NCI-H146 (cell line): ENCODE measurements at places on chromosomes 16 and 17.

DNA sequence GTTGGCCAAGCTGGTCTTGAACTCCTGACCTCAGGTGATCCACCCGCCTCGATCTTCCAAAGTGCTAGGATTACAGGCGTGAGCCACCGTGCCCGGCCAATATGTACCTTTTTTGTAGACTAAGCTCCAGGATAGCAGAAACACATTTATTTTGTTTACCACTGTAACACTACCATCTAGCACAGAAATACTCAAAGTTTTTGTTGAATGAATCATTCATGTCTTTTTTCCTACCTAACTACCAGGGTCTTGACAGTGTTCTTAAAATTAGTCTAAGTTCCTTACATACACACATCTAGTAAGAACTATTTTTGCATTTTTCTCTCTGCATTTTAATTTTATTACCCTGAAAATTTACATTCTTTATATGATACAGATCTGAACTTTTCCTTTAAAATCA lies 44.4 kb downstream of the AKAP10 start:
- DNase-seq: no peak

DNA sequence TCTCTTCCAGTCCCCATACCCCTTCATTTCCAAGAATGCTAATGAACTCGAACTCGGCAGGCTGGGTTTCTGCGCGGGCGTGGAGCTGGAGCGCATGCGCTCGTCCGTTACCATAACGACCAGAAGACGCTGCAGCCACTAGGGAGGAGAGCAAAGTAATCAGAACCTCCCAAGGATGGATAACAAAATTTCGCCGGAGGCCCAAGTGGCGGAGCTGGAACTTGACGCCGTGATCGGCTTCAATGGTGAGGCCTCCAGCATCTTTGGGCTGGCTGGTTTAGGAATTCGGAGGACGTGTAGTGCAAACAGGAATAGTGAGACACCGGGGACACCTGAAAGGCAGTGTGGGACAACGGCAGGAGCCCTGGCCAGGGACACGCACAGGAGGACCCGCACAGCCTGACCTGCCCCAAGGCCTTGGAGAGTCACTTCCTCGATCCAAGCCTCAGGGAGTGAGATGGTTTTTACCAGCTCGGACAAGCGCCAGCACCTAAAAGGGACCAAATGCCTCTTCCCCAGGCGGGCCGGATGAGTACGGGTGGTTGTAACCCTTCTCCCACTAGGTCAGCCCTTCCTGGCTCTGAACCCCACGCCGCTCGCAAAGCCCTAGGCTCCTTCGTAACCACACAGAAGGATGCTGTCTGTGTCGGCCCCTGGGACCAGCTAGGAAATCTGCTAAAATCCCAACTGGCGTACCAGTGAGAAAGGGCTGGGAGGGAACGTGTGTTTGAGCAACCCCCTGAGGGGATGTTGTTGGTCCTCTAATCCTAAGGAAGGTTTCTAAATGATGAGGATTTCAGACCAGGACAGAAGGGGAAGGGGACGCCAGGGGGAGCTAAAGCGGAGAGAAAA lies at the start of gene CFAP52:
CFAP52 (plus strand) TSS at position 122 of the 852 bp plus-strand sequence; CDS start at position 176, 54 bp downstream.
- peak; percentile 76 for DNase-seq

- DNase-seq: no peak
Measured at GRCh38 chr16:49681217-49681883, 174.6 kb downstream of the ZNF423 start.

GRCh38 chr16:19850131-19850817 lies 34.4 kb downstream of the GPRC5B start:
- no peak for DNase-seq

DNA sequence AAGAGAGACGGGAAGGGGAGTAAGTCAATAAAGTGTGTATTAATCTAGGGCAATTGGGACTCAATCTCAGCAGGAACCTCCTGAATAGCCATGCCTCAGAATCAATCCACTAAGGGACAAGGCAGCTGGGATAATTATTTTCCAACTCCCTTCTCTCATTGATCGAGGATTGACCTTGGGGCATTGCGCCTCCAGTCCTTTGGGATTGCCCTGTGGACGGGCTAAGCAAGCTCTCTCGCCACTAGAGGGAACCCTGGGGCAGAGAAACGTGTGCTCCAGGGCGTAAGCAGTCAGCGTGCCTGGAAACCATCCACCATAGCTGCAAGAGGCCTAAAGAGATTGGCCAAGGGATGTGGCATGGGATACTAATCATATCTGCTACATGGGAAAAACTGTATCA lies 53.9 kb upstream of the ERCC4 start:
- peak; percentile 75 for DNase-seq

- DNase-seq: peak; percentile 66
Measured at GRCh38 chr17:75910699-75911098, 6.0 kb upstream of the MRPL38 start.

- DNase-seq: no peak
Measured at GRCh38 chr17:65730711-65731169, 169.3 kb upstream of the AXIN2 start.

DNA sequence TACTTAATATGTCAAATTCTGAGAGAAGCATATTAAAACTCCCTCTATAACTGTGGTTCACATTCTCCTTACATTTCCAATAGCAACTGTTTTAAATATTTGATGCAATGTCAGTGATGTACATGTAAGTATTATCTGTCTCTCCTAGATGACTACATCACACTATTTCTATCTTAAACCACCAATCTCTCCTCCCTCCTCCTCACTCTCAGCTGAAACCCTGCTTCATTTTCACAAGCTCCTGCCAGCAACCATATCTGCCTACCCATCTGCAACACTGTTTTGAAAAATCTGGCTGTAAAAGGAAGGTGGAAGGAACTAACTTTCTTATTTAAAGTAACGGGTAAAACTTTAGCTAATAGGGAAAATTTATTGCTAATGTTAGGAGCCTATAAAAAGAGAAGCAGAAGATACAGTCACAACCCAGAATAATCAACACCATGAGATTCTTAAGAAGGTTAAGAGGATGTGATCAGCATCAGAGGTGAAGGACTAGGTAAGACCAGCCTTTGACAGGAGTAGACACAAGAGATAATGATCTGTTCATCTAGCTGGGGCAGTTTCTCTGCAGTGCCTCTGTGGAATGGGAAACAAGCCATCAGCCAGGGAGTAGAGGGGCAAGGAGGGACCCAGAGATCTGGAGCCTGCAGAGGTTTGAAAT lies 31.0 kb downstream of the MYH10 start:
- DNase-seq: no peak

GRCh38 chr16:2824626-2825025 lies 5.5 kb upstream of the ZG16B start:
- DNase-seq: no peak

DNA sequence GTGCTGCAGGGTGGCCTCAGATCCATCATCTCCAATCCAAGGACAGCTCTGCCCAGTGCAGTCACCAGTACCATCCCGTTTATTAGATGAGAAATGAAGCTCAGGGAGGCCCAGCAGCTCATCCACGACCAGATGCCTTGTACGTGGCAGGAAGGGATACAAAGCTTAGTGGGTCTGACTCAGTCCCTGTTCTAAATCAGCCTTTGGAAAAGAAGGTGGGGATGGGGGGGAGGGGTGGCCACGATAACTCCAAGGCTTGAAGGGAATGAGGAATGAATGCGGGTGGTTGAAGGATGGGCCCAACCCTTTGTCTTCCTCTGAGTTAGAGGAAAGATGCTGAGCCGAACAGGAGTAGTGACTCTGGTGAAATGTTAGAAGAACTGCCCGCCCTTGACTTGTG lies 25.8 kb downstream of the LLGL2 start:
- no peak for DNase-seq

DNA sequence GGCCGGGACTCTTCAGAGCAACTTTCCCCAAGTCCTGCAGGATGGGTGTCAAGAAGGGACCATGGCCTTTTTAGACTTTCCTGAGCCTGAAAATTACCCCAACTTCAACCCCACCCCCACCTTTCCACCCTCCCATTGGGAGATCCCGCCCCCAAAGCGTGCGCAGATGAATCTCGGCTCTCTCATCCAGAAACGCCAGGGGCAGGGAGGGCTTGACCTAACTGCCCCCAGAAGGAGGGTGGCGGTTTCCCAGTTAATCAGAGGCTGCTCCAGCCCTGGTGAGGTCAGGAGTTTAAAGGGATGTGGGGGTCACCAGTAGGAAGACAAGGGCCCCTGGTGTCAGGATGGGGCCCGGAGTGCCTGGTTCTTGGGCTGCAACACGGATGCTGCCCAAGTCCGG lies 480 bp downstream of the KIF19 start:
- DNase-seq: no peak

- no peak for DNase-seq
Measured at GRCh38 chr16:12178251-12178990, 201.9 kb downstream of the SNX29 start.

DNA sequence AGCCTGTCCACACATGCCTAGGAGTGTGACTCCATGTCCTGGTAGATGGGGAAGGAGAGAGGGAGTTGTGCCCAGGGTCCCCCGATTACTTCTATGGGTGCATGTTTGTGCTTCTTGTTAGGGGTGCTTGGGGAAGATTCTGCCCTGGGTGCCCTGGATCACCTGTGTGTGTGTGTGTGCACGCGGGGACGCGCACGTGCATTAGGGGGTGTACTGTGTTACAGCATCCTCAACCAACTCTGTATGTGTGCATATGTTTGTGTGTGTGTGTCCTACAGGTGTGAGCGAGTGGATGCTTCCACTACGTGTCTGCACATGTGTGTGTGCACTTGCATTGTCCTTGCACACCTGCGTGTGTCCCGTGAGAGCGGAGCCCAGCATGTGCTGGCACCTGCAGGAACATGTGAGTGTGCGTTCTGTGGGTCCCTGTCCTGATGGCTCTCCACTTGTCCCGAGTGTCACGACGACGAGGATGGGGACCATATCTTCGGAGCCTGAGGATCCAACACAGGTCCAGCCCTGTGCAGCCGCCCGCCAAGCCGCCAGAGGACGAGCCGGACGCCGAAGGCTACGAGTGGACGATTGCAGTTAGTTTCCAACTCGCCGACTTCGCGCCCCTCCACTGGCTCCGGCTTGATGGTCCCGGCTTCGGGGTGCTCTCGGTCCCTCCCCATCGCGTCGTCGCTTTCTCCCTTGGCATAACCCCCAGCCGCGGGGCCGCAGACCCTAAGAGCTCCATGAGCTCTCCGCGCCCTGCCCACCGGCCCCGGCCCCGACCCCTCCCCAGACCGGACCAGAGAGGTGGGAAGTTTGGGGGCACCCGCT lies 6.0 kb upstream of the TBC1D3B start:
- DNase-seq: no peak

DNA sequence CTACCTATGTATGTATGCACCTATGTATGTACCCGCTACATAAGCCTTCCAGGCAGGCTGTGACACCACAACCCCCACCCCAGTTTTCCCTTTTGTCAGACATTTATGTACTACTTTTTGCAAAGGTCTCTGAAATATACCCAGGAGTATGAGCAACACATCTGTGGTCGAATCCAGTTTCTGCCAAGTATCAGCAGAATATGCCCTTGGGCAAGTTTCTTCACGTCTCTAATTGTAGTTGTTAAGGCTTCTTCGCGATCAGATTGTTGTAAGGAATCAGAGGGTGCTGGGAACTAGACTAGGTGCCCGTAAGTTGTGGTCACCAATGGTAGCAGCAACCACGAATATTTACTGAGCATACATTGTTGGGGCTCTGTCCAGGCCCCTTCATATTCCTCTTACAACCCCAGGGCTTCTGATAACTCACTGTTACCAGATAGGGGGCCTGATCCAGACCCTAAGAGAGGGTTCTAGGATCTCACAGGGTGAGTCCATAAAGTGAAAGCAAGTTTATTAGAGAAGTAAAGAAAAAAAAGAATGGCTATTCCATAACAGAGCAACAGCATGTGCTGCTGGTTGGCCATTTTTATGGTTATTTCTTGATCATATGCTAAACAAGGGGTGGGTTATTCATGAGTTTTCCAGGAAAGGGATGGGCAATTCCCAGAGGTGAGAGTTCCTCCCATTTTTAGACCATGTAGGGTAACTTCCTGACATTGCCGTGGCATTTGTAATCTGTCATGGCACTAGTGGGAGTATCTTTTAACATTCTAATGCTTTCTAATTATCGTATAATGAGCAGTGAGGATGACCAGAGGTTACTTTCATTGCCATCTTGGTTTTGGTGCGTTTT lies 16.6 kb downstream of the NUDT7 start:
- DNase-seq: no peak

DNA sequence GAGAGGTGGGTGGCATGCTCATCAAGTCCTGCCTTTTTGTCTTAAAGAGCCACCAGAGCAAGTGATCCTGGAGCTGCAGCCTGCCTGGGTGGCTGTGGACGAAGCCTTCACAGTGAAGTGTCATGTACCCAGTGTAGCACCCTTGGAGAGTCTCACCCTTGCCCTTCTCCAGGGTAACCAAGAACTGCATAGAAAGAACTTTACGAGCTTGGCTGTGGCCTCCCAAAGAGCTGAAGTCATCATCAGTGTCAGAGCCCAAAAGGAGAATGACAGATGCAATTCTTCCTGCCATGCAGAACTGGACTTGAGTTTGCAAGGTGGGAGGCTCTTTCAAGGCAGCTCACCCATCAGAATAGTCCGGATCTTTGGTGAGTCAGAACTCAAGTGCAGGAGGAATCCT lies 14.2 kb downstream of the CSH2 start:
- no peak for DNase-seq

DNA sequence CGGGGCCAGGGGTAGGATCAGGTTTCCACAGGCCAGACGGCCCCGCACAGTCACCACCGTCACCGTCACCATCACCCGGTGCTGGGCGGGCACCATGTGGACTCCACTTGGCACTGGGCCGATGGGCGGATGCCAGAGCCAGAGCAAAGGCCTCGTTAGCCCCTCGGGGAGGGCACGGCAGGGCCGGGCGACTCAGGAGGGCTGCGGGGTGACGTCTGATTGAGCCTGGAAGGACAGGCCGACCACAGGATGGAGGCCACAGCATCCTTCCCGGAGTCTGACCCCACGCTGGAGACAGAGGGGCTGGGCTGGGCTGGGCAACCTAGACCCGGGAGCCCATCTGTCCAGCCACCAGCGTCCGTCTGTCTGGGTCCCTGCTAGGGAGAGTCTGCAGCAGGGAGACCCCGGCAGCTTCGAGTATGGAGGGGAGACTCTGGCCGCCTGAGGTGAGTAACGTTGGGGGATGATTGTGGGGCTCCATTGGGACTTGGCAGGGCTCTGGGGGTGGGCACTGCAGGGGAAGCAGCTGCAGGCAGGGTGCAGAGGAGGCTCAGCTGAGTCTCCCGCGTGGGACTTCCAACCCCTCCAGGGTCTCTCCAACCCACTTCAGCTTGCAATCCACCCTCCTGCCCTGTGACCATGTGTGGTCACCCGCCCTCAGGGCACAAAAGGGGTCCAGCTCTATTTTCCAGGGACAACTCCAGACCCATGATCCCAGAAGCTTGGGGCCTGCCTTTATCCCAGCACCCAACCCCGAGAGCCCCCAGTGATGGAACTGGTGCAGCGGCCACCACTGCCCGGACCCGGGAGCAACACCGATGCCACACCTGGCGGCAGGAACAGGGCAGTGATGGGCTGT lies 22.6 kb downstream of the SLC25A10 start:
- DNase-seq: no peak

GRCh38 chr17:36128411-36128978 lies 24.9 kb downstream of the CCL4 start:
- DNase-seq: no peak

DNA sequence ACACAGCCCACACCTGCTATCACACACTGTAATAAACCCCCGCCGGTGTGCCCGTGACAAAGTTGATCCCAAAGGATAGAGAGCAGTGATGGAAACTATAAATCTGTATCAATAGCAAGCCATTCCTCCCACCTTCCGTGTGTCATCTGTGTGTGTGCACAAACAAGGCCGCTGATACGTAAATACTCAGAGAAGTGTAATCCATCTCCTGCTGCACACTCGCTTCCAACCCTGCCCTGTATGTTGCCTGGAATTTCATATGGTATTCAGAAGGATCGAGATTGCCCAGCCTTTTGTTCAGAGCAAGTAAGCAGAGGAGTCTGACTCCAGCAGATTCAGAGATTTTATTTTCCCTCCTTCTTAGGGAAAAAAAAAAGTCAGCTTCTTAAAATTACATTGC lies 581.1 kb upstream of the ZFHX3 start:
- DNase-seq: no peak
